ENCODE measurements at places on chromosomes 2 and 18. TPM values are rescaled to one million over a fixed set of nuclear protein-coding genes. Genes with fewer than 3 reads are reported as not detected.

GRCh38 chr2:81529944-81530343 is 1225.4 kb upstream of the LRRTM1 start:
- DNase-seq: no peak

- no peak for DNase-seq
These were observed 192.5 kb downstream of the ATAD2B start for GRCh38 chr2:23734416-23734815.

GRCh38 chr18:44651918-44652572 is 28.6 kb upstream of the SETBP1 start:
- DNase-seq: no peak

GRCh38 chr2:156803967-156804366 is 367.8 kb downstream of the GPD2 start:
- DNase-seq: no peak

DNA sequence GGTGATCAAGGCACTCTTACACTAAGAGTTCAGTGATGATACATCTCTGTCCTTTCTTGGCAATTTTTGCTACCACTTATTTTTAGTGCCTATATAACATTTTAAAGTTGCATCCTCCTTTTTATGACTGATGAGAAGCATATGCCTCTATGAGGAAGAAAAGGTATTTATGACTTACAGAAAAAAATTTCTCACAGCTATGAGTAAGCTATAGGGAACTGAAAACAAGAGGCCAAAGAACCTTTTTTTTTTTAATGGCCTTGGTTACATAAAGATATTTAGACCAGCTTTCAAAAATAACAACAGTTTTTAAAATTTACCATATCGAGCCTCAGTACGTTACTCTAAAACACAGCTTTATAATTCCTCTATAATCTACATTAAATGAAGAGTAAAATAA is 21.3 kb downstream of the MBD5 start:
- DNase-seq: no peak

GRCh38 chr18:62848946-62849345 is 133.6 kb downstream of the PHLPP1 start:
- no peak for DNase-seq

The CRYBA2 gene
- polyA plus RNA-seq: not detected

Measured in right renal cortex interstitium (tissue), 3 donors.